ENCODE measurements at places on chromosomes 2 and 18.

- DNase-seq: no peak
Observed at GRCh38 chr2:45793305-45793962, 142.0 kb downstream of the PRKCE start.

DNA sequence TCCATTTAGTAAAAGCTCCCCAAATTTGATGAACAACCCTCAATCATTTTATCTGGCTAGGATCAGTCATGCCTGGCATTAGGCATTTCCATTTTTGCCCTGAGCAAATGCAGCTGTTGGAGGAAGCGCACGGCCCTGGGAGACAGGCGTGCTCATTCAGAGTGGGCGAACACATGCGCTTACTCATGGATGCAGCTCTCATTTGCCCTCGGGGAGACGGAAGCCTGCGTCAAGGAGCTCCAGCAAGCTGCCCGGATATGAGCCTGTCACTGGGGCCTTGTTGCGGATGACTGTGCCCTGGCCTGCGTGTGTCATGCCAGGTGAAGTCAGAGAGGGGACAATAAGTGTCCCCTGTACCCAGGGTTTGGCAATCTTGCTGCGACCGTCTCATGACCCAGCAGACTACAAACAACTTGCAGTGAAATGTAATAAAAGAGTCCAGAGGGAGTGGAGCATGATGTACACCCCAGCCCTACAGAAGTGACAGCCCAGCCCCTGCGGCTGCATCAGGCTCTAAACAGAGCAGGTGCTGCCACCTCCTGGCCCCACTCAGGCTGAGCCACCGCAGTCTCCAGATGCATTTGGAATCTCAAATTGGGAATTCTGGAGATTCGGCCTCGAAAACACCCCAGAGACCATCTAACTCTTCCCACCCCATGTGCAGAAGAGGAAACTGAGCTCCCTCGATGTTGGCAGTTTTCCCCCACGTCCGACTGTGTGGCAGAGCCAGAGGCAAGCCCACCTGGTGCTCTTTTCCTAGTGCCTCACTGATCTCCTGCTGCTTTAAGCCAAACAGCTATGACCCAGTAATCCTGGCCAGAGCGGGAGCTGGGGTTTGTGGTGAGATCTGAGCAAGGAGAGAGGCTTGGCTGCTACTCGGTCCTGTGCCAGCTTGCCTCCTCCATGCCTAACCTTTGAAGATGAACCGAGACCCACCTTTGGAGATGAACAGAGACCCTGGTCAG, 105.0 kb upstream of the ALK start:
- DNase-seq: no peak

DNA sequence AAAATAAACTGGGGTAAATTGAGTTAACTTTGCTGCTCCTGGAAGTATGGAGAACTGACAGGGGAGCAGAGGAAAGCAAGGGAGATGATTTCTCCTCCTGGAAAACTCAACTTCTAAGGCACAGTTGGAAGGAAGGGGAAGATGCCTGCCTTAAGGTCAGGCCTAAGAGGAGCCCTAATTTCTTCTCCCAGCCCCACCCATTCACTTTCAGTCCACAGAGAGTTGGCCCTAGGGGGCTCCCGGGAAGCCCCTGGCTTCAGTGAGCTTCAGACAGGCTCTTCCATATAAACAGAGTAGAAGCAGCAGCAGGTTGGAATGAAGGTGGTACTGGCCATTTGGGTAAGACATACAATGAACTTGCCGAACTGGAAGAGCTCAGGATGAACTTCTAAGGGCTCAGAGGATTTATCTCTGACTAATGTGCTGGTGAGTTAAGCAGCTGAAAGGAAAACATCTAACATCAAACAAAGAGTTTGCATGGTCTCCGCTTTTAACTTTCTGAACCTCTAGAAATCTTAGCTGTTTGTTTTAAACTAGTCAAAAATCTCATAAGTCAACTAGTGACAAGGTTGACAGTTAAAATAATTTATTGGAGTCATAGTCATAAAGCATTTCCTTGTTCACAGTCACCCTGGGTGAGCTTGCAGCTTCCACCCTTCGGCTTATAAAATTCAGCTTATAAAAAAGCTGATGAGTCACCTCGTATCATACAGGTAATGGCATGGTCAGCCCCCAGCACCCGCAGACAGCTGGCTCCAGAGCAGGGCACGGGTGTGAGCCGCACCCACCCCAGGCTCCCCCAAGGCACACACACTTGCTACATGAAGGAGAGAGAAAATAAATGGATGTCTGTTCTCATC, 9.8 kb downstream of the MALL start:
- no peak for DNase-seq

DNA sequence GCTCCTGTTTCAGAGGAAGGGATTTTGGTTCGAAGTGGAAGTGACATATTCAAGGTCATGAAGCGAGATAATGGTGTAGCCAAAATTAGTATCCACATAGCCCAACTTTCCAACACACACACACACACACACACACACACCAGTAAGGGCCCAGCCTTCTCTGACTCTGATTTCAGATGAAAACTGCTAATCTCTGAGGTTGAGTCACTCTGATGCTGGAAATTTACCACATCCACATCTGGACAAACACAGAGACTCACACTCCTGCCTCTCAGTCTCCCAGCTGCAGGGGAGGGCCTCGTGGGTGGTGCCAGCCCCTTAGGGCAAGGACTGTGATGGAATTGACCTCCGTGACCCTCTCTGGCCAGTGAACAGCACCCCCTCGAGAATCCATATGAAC, 29.0 kb upstream of the SLC35F6 start:
- DNase-seq: no peak

DNA sequence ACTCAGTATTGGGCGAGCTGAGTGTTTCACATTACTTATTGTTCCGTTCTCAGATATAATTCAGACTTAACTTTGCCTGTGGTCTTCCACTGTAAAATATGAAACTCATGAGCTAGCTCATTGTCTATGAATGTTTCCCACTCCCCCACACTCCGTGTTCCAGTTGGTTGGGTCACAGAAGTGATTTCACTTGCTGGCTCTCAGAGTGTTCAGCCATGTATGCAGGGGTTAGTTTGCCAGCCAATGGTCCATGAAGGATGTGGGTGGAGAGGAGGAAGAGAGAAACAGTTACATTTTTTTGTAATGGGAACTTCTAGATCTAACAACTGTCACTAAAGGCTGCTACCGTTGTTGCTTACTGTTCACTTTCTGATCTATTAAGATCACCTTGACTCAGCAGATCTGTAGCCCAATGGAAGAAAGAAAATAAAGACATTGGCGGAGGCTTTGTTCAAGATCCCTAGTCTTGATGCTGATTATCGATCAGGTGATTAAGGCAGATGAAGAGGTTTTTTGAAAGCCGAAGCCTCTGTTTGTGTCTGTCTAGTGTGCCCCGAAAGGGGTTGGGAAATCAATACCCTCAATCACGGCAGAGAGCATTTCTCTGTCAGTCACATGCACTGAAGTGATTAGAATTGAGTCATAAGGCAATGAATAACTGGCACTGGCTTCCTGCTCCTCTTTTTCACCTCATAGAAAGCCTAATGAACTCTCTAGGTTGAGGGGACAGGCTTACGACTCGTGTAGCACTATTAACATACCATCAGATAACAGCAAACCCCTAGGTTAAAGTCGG, 279.7 kb upstream of the FIGN start:
- no peak for DNase-seq

- DNase-seq: no peak
Observed at GRCh38 chr2:42928692-42929545, 136.5 kb upstream of the HAAO start.

GRCh38 chr18:25234740-25235345, 117.1 kb downstream of the ZNF521 start:
- no peak for DNase-seq

GRCh38 chr2:72713857-72714256, 112.0 kb downstream of the EXOC6B start:
- no peak for DNase-seq

GRCh38 chr2:176088048-176088936, 4.2 kb upstream of the HOXD13 start:
- no peak for DNase-seq

GRCh38 chr2:100522430-100522829, 40.4 kb upstream of the PDCL3 start:
- DNase-seq: no peak

DNA sequence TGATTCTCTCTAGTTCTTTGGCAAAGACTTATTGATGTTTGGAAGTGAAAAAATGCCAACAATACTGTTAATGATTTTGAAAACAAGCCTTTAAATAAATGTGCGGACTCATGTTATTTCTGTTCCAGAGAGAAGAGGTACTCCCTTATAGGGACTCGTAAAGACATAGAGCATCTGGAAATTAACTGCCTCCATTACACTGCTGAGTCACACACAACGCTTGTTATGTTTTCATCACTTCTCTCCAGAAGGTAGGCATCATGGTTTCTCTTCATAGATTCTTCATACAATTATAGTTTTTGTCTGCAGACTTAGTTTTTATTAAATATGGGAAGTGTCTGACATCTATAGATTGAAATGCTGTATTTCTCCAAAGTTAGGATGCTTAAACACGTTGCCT, 302.5 kb upstream of the EPC2 start:
- DNase-seq: no peak

- DNase-seq: no peak
Observed at GRCh38 chr18:79513381-79514081, 117.8 kb downstream of the NFATC1 start.

DNA sequence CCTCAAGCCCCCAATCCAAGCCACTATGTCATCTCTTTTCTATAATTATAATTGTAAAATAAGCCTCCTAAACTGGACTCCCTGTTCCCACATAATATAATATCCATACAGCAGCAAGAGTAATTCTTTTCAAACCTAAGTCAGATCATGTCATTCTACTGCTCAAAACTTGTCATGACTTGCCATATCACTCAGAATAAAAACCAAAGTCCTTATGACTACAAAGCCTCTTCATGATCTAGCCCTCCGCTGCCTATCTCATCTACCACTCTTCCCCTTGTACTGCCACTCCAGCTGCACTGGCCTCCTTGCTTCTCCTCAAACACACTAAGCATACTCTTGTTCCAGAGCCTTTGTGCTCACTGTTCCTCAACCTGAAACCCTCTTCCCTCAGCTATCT, 69.9 kb downstream of the MEMO1 start:
- no peak for DNase-seq

- DNase-seq: no peak
Observed at GRCh38 chr2:173658946-173659371, 304.3 kb downstream of the CDCA7 start.

GRCh38 chr2:37877457-37878315, 47.4 kb upstream of the RMDN2 start:
- DNase-seq: no peak

DNA sequence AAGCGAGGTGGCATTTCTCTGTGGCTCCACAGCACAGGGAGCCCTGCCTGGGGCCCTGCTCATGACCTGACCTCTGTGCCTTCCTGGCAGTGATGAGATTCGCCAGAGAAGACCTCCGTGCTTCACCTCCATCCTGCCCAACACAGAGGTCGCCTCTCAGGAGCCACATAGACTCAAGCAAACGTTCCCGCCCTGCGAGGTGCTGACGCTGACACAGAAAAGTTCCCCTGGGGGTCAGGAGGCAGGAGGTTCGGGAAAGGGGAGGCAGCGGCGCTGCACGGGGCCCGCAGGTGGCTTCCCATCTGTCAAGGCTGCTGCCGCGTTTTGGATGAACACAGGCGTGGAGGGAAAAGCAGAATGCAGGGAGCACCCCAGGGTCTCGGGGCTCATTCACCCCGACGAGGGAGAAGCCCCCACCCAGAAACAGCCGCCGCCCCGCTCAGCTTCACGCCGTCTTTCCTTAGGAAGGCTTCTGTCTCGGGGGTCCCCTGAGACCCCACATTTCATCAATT, 579.6 kb upstream of the SALL3 start:
- no peak for DNase-seq

- DNase-seq: no peak
Observed at GRCh38 chr2:136905779-136906178, 140.4 kb downstream of the THSD7B start.

GRCh38 chr2:71129902-71130151, 202 bp downstream of the MCEE start:
- DNase-seq: no peak

Measured in NCI-H1436 treated with DMSO at 0.1 percent for 48 hours (cell line).